Gastroesophageal sphincter (tissue), 4 donors: ENCODE measurements at places on chromosomes 6 and 20. TPM values are rescaled to one million over a fixed set of nuclear protein-coding genes. Genes with fewer than 3 reads are reported as not detected.

DNA sequence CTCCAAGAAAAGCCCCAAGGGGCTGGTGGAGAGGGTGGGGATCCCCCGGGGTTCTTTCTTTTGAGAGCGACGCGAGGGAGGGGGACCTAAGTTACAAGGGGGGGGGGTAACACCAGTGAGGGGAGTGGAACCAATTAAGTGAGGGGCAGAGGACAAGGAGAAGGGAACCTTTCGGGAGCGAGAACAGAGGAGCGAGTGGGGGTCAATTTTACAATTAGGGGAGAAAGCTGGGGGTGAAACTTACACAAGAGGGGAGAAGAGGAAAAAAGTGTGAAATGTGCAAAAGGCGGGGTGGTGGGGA, 548 bp downstream of the SALL4 start:
- ATAC-seq: no peak

GRCh38 chr6:311679-312220, 19.5 kb downstream of the DUSP22 start:
- ATAC-seq: no peak

EFCAB8 gene
- not detected for total RNA-seq

GRCh38 chr6:15260099-15260821, 14.4 kb downstream of the JARID2 start:
- no peak for ATAC-seq

- peak; percentile 15 for ATAC-seq
These were observed 512 bp downstream of the TAP1 start for GRCh38 chr6:32852844-32853540.

- ATAC-seq: no peak
These were observed 68.2 kb downstream of the CDH22 start for GRCh38 chr20:46240065-46240464.

UST gene
- total RNA-seq: 17.4 TPM

DNA sequence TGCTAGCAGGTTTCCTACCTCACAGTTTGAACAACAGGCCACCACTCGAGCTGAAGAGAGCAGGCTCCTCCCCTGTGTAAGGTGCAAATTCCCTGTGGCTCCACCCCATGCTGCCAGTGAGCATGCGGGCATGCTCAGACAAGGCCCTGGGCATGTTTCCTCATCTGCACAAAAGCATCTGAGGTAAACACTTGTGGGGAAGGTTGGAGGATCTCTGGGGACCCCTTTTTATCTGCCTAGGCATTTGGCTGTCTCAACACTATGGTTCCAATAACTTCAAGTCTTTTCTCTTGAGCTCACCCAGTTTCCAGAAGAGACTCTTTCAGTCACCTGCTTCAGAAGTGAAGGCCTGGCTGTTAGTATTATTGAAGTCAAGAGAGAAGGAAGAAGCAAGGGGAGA, 9.4 kb downstream of the C6orf58 start:
- no peak for ATAC-seq

- ATAC-seq: peak; percentile 29
These were observed 1.2 kb downstream of the OGFR start for GRCh38 chr20:62805711-62806382.

- ATAC-seq: no peak
These were observed 175.5 kb upstream of the GJE1 start for GRCh38 chr6:141957271-141957670.

- ATAC-seq: no peak
These were observed 51.5 kb upstream of the ADTRP start for GRCh38 chr6:11830105-11830504.

- peak; percentile 44 for ATAC-seq
These were observed 626 bp upstream of the CDK5RAP1 start for GRCh38 chr20:33401921-33402369.

DNA sequence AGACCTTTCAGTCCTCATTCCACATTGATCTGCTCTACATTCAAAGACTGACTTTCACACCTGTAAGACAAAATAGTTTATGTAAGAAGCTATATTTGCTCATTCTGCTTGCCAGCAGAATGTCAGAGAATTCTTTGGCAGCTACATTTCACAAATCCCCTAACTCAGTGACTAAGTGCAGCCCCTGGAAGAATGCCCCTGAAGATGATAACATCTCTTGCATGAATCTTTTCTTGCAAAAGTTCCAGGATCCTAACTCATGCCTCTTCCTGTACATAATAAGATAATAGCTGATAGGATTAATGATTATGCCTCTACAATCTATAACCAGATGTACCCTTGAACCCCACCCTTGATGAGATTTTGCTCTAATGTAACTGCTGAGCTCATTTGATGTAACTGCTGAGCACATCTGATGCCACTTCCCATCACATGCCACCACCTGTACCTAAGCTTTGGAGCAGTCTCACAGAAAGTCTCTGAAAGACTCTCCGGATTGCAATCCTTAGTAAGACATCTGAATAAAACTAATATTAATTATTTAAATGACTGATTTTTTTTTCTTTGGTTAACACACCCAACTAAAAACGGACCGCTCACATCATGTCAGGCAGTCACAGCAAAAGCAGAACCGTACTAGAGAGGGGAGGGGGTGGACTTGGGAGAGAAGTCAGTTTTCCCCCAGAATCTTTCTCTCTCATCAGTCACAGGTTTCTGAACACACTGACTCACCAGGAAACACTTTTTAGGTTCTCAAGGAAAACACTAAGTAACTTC, 684 bp upstream of the DNAH8 start:
- ATAC-seq: no peak

C6orf52 gene
- not detected for total RNA-seq

BHLHE23 gene
- not detected for total RNA-seq

- ATAC-seq: no peak
These were observed 8.7 kb upstream of the GTF3C6 start for GRCh38 chr6:110949679-110950285.

DNA sequence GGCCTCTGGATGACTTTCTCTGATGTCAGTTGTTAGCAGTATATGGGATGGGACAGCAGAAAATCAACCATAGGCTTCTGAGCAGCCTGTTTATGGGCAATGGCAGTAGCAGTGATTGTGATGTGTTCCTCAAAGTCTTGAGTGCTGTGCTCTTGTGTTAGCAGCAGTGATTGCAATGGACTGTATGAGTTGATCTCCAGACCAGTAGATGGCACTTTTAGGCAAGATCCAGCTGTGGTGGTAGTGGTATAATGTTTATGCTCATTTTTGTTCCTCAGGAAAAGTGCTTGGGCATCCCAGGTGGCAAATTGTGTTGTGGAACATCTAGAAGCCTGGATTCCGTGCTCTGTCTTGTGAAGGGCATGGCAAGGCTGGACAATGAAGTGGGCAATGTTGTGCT, 181.6 kb upstream of the SYNCRIP start:
- no peak for ATAC-seq

MMP24 gene
- 0.54 TPM for total RNA-seq

DNA sequence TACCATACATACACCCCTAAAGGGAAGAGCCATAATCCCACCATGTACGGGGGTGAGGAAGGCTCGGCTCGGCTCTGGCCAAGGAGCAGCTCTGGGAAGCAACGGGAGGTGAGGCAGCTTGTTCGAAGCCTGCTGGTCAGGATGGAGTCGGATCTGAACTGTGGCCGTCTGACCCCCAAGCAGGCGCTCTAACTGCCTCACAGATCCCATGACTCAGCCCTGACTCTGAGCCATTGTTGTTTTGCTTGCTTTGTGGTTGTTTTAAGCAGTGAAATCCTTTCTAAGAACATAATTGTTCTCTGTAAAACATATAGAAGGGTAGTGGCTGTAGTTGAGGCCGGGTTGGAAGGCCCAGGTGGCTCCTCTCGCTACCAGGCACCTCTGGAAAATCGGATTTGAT, 10.9 kb downstream of the C6orf132 start:
- no peak for ATAC-seq

DNA sequence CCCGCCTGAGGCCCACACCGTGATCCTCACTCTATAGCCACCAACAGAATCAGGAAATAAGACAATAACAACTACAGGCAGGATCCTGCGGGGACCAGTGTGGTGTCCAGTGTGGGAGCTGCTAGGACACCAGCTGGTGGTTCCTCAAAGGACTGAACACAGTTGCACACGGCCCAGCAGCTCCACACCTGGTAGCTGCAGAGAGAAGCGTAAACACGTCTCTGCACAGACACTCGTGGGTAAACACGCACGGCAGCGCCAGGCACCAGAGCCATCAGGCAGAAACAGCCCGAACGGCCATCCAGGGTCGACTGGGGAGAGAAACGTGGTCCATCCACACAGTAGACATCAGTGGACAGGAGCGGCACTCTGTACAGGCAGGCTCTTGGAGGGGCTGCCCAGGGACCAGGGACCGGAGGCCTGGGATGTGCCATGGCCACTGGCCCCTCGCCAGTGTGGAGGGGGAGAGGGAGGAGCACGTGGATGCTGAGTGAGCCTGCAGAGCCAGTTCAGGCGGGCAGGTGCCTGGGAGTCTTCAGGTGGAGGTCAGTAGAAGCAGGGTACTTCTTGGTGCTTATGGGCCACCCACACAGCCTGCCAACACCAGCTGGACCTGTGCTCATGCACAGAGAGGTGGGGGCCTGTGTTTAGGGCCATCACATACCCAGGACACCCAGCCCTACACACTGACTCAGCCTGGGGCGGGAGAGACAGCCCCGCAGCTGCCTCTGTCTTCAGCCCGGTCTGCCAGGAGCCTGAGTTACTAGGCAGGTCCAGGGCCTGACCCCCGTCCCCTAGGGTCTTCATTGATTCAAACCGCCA, 7.4 kb upstream of the LAMA5 start:
- no peak for ATAC-seq

DNA sequence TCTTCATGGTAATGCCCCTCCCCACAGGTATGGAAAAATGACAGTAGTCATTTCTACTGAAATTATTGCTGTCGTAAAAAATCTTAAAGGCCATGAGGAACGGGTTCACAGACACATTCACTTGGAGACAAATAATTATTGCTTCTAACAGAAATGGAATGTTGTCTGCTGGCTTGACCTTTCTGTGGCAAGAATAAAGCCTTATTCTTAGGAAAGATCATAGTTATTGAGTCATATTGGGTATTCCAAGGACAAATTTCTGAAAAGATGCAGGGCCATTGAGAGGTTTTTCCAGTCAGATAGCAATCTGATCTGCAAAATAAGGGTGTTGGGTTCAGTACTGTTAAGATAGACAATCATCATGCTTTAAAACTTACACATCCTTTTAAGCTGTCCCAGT, 29.2 kb downstream of the AKAP7 start:
- ATAC-seq: no peak

- no peak for ATAC-seq
These were observed 1.5 kb downstream of the ZNFX1 start for GRCh38 chr20:49276161-49276960.

- no peak for ATAC-seq
These were observed 12.1 kb upstream of the L3MBTL1 start for GRCh38 chr20:43495388-43495787.

GRCh38 chr20:41398408-41398807, 31.8 kb upstream of the EMILIN3 start:
- ATAC-seq: peak; percentile 65

MMUT gene
- 19.3 TPM for total RNA-seq

DNA sequence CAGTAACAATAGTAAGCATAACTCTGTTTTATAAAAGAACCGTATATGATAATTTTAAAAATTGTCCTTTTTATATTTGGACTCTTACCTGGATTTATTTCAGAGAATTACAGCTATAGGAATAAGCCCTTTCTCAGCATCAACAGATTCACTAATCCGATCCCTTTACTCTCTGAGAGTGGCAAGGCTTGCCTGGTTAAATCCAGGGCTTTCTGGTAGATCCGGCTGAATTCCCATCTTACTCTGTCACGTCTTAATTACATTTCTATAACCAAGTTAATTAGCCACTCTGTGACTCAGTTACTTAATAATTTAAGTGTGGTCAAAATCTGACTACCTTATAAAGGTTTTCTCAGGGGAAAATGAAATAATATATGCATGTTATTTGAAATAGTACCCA, 294.7 kb downstream of the FRK start:
- ATAC-seq: no peak

DNA sequence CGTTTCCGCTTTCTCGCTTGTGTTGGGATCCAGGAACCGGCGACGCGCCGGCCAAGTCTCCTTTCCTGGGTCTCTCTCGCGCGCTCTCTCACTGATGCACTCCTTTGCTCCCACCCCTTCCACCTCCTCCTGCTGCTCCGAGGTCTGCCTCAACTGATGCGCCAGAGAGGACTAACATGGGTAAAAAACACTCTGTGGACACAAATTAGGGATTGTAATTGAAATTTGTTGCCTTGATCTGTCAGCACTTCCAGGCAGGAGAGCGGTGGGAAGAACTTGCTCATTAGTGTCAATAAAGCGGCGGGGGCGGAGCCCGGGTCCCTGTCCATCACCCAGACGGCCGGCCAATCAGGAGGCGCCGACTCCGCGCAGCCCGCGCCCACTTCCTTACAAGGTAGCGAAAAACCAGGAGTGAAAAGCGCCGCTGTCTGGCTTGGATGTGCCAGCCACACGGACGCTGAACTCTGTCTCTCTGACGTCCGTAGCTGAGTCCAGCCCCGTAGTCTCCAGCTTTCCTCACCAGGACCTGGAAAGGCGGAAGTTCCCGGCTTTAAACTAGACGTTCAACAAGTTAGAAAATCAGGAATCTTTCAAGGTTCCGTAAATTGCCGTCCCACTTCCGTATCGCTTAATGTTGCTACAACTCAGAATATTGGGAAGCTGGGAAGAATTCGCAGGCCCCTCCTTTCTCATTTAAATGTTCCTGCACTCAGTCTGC, at the start of gene TBX18:
TSS of gene TBX18 (minus strand) at position 267 of the 718 bp plus-strand sequence. CDS start 417 bp downstream, outside the sequence.
- peak; percentile 94 for ATAC-seq

DNA sequence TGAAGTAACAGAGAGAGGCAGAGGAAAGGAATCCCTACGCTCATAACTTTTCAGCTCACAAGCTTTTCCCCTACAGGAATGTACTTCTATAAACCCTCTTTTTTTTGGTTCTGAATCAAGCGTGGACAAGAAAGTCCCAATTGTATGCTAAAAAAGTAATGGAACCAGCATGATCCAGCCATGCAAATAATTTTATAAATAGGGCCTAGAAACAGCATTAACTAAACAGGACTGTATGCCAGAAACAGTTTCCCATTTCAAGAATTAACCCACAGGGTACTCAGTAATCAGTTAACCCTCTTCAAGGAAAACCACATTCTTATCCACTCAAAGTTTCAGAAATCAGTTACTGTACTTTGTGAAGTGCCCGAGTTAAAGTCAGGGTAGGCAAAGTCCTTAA, 87.0 kb upstream of the HMGCLL1 start:
- ATAC-seq: no peak

DNA sequence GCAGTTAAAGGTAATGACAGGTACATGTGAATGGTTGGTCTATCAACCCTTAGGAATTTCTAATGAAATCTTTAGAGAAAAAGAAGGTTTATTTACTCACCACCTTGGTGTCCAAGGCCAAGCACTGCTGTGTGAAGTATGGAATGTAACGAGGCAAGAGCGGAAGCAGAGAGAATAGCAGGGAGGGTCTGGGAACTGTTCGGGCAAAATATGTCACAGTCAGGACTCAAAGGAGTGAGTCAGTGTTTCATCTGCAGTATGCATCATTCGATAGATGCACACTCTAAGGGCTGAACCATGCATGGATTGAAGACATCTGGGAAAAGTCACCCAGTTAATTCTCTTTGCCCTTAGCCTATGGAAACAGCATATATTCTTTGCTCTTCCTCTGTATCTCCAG, 33.2 kb downstream of the ADGRF5 start:
- no peak for ATAC-seq

- ATAC-seq: no peak
These were observed 179.2 kb upstream of the MCHR2 start for GRCh38 chr6:100173211-100173610.

GRCh38 chr6:31663961-31664789, 622 bp downstream of the GPANK1 start:
- ATAC-seq: peak; percentile 21
